Activated T-helper 9 cell treated with anti-CD3 and anti-CD28 coated beads, Interleukin-2, amount 50 U/mL, for 16 hours (primary cell): ENCODE measurements at places on chromosomes 7 and 10.

GRCh38 chr7:152145853-152146466 is 120.5 kb downstream of the GALNT11 start:
- DNase-seq = no peak

GRCh38 chr10:77415313-77415960 is 222.2 kb downstream of the KCNMA1 start:
- DNase-seq = no peak

DNA sequence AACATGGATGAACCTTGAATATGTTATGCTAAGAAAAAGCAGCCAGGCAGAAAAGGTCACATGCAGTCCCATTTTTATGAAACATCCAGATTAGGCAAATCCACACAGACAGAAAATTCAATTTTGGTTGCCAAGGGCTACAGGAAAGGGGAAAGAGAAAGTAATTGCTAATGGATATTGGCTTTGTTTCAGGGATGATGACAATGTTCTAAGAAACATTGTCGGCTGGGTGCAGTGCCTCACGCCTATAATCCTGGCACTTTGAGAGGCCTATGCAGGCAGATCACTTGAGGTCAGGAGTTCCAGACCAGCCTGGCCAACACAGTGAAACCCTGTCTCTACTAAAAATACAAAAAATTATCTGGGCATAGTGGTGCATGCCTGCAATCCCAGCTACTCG is 23.0 kb downstream of the ZNF33B start:
- no peak for DNase-seq

GRCh38 chr10:57754803-57755202 is 512.9 kb downstream of the IPMK start:
- DNase-seq = no peak
